Stimulated activated CD4-positive, alpha-beta T cell treated with anti-CD3 and anti-CD28 coated beads, TNF-alpha, amount 100 ng/mL, for 1 hour (primary cell): ENCODE measurements at places on chromosomes 1 and 21.

DNA sequence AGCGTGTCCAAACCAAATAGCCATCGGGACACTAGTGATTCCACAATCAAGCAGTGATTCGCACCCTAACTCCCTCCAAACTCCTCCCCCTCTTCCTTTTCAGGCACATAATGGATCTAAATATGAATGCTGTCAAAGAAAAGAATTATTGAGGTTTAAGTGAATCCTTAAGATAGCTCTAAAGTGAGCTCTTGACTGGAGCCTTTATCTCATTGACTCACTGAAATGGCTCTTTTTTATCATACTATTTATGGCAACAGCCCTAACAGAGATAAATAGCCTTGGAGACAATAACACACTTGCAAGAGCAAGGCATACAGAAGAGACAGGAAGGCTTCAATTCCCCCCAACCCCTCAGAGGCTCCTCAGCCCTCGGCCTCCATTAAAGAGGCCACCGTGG, 143.3 kb downstream of the PLXNA2 start:
- no peak for DNase-seq

DNA sequence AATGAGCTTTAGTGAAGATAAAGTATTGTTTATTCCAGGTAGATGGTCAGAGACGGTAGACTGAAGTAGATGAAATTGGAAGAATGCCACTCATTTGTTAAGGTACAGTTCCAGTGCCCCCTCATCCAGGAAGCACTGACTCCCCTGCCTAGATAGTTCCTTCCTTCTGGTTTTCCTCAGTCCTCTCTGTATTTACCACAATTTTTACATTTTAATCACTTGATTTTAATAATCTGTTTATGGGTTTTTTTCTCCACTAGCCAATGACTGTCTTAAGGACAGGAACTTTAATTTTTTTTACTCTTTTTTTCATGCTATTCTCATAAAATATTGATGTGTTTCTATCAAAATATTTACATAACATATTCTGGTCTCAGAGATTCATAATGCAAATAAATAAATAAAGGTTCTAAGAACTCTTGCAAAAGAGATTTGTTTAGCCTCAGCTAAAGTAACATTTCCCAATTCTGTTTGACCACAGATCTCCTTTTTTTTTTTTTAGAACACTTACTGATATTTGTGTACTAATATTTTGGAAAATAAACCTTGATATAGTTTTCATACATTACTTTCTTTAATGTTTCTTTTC, 651.6 kb downstream of the PLPP3 start:
- no peak for DNase-seq

- no peak for DNase-seq
Measured at GRCh38 chr1:179034720-179035119, 9.0 kb downstream of the FAM20B start.

DNA sequence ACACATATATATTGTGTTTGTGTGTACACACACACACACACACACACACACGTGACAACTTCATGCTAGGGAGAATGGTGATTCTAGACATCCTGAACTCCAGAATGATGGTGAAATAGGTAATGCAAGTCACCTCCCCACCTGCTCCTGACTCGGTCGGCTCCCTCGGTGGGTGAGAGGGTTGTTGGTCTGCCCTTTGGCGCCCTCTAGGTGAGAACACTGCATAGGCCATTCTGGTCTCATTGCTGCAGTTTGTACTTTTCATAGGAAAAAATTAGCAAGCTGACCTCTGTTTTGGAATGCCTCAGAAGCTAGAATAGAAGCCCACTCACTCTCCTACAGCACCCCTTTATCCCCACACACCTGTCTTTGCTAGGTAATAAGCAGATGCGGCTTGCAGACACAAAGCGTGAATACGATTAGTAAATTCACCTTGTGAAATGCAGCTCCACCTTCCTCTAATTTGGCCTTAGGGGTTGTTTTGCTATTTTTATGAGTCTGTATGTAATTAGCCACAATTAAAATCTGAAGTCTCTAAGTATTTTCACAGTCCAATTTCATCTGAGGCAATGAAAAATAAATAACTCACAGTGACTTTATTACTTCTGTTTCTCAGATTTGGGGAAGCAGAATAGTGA, 130.0 kb upstream of the KCNJ15 start:
- DNase-seq: no peak

GRCh38 chr1:154958681-154959425, 2.7 kb downstream of the PYGO2 start:
- no peak for DNase-seq

GRCh38 chr1:5664081-5664768, 328.0 kb downstream of the NPHP4 start:
- no peak for DNase-seq

DNA sequence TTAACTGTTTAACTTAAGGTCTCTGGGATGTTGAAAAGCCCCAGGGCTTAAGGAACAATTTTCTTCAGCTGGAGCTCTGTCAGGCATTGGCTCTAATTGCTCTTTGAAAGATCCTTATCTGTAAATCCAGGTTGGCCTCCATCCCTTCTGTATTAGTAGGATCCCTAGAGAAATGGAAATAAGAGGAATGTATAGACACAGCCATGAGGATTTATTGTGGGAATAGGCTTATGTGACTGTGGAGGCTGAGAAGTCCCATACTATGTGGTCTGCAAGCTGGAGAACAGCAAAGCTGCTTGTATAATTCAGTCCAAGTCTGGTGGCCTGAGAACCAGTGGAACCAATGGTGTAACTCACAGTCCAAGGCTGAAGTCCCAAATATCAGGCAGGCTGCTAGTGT, 47.6 kb upstream of the VAV3 start:
- no peak for DNase-seq
